Muscle of leg (tissue), 16 donors: ENCODE measurements at places on chromosomes 7 and 10. TPM values are rescaled to one million over a fixed set of nuclear protein-coding genes. Genes with fewer than 3 reads are reported as not detected.

GRCh38 chr7:116630357-116630756 lies 41.6 kb upstream of the MET start:
- peaks cover 2% of the 10 kb centered on the region for H3K4me1 ChIP-seq
- no peaks in the 10 kb centered on the region for H3K36me3 ChIP-seq
- no peaks in the 10 kb centered on the region for H3K27me3 ChIP-seq
- no peak overlapping the region for H3K27ac ChIP-seq
- DNase-seq = no peak
- no peak overlapping the region for H3K4me3 ChIP-seq

DNA sequence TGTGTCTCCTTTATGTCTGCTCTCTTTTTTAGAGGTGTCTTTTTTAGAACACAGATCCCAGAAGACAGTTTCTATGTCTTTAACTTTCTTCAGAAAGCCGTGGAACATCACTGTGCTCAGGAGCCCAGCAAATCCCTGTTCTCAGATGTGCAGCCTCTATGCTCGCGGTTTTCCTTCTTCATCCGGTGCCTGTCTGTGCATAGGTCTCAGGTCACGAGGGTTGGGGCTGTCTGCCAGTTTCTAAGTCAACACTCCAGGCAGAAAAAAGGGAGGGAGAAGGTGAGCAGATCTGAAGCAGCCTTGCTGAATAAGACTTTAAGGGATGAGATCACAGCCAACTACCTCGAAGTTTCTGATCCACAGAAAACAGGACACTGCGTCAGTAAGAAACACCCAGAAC lies 68.5 kb downstream of the CRTAC1 start:
- H3K4me1 ChIP-seq = no peaks in the 10 kb centered on the region
- H3K4me3 ChIP-seq = no peak overlapping the region
- no peak overlapping the region for H3K27ac ChIP-seq

DNA sequence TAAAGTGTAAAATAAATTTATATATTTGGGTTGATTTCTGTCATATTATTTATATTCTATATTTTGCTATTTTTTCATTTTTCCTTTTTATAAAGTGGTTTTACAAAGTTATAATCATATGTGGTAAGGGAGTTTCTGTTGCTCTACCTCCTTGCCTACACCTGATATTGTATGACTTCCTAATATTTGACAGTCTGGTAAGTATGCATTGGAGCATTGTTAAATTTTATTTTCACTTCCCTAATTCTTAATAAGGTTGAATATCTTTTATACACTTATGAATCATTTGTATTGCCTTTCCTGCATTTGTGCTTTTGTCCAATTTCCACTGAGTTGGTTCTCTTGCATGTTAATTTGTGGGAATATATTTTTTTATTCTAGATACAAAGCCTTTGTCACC lies 492.4 kb downstream of the GRID1 start:
- H3K27me3 ChIP-seq = no peaks in the 10 kb centered on the region
- no peaks in the 10 kb centered on the region for H3K36me3 ChIP-seq
- H3K27ac ChIP-seq = no peak overlapping the region
- no peak for DNase-seq
- no peaks in the 10 kb centered on the region for H3K4me1 ChIP-seq
- H3K4me3 ChIP-seq = no peak overlapping the region

DNA sequence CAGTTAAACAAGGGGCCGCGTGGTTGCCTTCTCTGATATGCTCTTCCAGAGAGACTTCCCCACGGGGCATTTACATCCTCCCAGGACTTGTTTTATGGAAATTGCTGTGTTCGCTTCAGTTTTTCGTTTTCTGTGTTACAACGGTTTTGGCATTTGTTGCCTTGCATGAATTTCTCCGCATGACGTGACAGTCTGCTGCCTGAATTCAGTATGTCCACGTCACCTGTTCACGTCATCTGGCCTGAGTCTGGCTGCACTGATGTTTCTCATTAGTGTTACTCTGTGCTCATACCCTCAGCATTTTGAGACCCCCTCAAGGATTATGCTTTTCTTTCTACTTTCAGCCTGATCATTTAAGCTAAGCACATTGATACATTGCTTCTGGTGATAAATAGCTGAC lies 49.1 kb upstream of the INSYN2A start:
- H3K27ac ChIP-seq = no peak overlapping the region
- DNase-seq = no peak
- no peak overlapping the region for H3K4me3 ChIP-seq
- no peaks in the 10 kb centered on the region for H3K4me1 ChIP-seq

- peaks cover 3% of the 10 kb centered on the region for H3K4me1 ChIP-seq
- H3K27ac ChIP-seq = no peak overlapping the region
- no peak for DNase-seq
- no peaks in the 10 kb centered on the region for H3K36me3 ChIP-seq
These were observed 877.6 kb downstream of the LRMDA start for GRCh38 chr10:76309070-76309469.

DNA sequence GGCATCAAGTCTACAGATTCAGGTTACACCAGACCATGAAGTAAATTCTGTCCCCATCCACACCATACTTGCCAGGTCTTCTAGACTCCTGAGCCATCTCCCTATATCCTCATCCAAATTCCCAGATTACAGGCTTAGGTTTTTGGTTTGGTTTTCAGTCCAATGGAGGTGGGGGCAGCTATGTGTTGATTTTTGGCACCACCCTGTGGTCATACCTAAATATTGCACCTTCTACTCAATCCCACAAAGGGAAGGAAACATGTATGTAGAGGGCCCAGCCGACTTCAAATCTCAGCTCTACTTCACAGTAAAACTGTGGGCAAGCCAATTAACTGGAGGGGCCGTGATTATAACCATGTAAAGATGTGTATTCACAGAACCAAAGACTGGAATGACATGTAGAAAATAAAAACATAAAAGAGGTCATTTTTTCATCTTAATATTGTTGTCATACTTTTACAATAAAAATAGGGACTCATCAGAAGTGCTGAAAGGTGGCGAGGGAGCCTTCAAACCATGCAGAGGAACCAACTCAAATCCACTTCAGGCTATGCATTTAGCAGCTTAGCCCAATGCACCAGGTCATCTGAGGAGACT lies 19.8 kb downstream of the ERCC6 start:
- peaks cover 15% of the 10 kb centered on the region for H3K4me1 ChIP-seq
- no peak overlapping the region for H3K4me3 ChIP-seq
- H3K36me3 ChIP-seq = peaks cover 26% of the 10 kb centered on the region
- peak overlapping the region; percentile 16 for H3K27ac ChIP-seq
- no peaks in the 10 kb centered on the region for H3K27me3 ChIP-seq

GRCh38 chr10:67107670-67108069 lies 181.8 kb downstream of the LRRTM3 start:
- no peaks in the 10 kb centered on the region for H3K36me3 ChIP-seq
- H3K4me1 ChIP-seq = no peaks in the 10 kb centered on the region
- no peak for DNase-seq
- H3K4me3 ChIP-seq = no peak overlapping the region
- no peaks in the 10 kb centered on the region for H3K27me3 ChIP-seq

DNA sequence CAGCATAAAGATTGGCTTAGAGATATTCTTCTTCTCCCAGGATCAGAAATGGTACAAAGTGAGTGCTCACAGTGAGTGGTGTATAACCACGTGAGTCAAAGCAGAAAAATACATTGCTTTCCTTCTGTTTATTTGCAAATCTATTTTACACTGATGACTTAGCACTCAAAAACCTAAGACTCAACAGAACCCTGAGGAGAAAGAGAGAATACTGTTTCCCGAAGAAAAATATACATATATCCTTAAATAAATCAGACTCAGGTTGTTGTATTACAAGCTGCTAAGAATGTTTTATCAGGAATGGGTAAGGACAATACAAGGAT lies 48.7 kb downstream of the ODAD2 start:
- H3K27me3 ChIP-seq = no peaks in the 10 kb centered on the region
- H3K4me3 ChIP-seq = no peak overlapping the region
- H3K36me3 ChIP-seq = no peaks in the 10 kb centered on the region
- DNase-seq = no peak
- H3K4me1 ChIP-seq = peaks cover 6% of the 10 kb centered on the region

DNA sequence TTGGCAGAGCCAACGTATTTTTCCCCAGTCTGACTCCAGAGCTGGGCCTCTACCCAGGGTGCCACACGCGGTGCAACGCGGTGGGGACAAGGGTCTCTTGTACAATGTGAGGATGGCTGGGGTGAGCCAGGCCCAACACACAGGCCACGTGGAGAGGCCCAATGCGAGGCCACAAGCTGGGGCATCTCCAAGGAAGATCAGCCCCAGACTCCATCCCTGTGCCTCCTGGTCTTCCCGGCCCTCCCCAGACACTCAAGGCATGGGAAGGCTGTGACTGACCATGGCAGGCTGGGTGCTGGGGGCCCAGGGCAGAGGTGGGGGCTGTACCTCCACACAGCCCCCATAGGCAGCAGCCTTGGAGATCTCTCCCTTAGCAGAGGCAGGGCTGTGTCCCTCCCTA lies 135.3 kb upstream of the FAM20C start:
- no peak overlapping the region for H3K27ac ChIP-seq
- no peaks in the 10 kb centered on the region for H3K27me3 ChIP-seq
- no peak overlapping the region for H3K4me3 ChIP-seq
- H3K36me3 ChIP-seq = no peaks in the 10 kb centered on the region
- H3K4me1 ChIP-seq = peaks cover 26% of the 10 kb centered on the region

The GALNT17 gene
- polyA plus RNA-seq = 29.5 TPM

The MKLN1 gene
- polyA plus RNA-seq = 23.4 TPM

The WEE2 gene
- polyA plus RNA-seq = not detected

The ADAMTS14 gene
- polyA plus RNA-seq = 15.5 TPM
